ENCODE measurements at places on chromosomes 4 and X.
A peak's percentile ranks its signal among the peaks of the same experiment; 100 is the strongest.

GRCh38 chrX:72079607-72080006 is 52.1 kb downstream of the RTL5 start:
- no peak for DNase-seq

- no peak for DNase-seq
Observed at GRCh38 chrX:47543496-47543895, 17.5 kb upstream of the ARAF start.

- peak; percentile 69 for DNase-seq
Observed at GRCh38 chr4:112031712-112032328, 113.4 kb upstream of the FAM241A start.

DNA sequence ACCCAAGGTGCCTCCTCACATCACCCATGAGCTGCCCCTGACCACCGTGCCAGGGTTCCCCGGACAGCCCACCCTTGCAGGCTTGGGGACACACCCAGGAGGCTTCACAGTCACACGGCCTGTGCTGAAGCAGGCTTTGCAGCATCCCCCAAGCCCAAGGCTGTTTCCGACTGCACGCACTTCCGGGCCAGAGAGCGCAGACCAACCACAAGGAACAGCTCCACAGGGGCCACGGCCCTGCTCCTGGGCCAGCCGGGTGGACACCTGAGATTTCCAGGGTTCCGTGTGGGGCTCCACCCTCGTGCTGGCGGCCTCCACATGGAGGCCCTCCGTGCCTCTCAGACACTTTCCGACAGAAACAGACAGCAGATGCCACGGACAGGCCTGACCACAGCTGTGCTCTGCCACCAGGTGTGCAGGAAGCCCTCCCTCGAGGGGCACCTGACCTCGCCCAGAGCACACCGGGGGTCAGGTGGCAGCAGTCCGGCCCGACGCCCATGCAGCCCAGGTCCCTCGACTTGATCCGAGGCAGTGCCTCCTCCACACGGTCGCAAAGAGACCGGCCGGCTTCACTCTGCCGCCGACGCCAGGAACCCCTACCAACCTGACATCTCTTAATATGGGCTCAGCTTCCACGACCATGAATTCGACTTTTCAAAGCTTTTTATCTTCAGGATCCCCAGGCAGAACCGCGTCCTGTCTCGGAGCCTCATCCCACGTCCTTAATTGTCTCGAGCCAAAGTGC is 8.0 kb downstream of the CTBP1 start:
- DNase-seq, result no peak

DNA sequence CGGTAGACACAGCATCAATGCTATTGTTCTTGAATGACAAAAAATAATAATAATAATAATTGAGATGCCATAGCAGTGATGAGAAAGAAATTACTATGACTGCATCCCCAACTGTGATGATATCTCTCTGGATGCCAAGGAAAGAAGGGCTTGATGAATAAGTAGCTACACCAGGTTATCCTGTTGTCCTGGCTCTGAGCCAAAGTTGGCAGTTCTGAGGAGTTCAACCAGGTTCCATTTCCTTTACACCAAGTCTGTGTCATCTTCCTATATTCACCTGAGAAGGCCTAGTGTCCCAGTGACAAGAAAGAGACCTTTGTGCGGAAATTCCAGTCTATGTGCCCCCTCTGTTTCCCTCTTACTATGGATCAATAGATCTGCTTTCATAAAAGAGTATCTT is 3.4 kb upstream of the MAML3 start:
- no peak for DNase-seq

- no peak for DNase-seq
Observed at GRCh38 chr4:166700592-166700991, 533.7 kb downstream of the SPOCK3 start.

GRCh38 chr4:187668526-187669082 is 327.0 kb upstream of the ZFP42 start:
- DNase-seq, result no peak

DNA sequence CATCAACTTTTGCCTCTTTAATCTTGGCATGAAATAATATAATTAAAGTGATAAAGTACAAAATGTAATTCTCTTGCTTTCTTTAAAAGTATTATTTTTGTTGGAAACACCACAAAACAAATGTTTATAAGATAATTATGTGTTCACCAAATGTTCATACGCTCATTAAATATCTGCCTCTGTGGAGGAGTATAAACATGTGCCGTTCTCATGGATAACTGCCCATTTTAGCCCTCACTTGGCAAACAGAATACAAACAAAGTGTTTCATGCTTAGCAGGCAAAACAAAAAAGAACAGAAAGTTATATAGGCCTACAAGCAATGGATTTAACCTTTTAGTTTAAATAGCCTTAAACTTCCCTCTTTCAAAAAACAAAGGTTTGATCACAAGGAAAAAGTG is 800.5 kb upstream of the DIAPH2 start:
- DNase-seq, result no peak

GRCh38 chrX:6210230-6210629 is 18.4 kb downstream of the NLGN4X start:
- no peak for DNase-seq

- no peak for DNase-seq
Observed at GRCh38 chrX:38474543-38474942, 86.8 kb upstream of the TSPAN7 start.

GRCh38 chr4:28228561-28229491 is 1368.2 kb downstream of the STIM2 start:
- DNase-seq, result peak; percentile 65

GRCh38 chr4:22692736-22693135 is at the start of gene GBA3:
Gene GBA3 (plus strand): TSS chr4:22692937.
- no peak for DNase-seq

- peak; percentile 91 for DNase-seq
Observed at GRCh38 chr4:185219551-185220344, 10.3 kb downstream of the SNX25 start.

DNA sequence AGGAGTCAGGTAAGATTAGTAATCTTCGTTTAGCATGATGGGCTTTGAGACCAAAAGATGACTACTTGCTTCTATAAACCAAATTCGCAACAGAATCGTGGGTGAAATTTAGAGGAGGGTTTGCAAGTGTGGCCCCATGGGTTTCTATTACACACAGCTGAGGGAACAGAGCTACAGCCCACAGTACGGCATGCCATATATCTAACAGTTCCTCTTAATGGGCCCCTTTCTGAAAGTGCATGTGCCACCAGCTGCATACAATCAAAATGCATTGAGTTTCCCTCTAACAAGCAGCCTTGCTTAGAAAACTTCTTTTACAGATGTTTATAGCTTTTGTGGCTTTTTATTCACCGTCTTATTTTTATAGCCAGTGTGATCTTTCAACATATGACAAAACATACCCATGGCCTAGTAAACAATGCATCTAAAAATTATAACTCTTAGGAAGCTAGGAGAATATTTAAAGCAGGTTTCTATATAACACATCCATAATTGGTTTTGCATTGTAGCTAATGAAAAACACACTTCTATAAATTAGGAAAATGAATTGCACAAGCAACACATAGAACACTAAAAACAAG is 202.1 kb downstream of the PRDM5 start:
- no peak for DNase-seq

GRCh38 chr4:151418856-151419255 is 9.9 kb downstream of the FHIP1A start:
- no peak for DNase-seq

GRCh38 chrX:16870862-16871815 is 977 bp upstream of the RBBP7 start:
- DNase-seq, result peak; percentile 19

DNA sequence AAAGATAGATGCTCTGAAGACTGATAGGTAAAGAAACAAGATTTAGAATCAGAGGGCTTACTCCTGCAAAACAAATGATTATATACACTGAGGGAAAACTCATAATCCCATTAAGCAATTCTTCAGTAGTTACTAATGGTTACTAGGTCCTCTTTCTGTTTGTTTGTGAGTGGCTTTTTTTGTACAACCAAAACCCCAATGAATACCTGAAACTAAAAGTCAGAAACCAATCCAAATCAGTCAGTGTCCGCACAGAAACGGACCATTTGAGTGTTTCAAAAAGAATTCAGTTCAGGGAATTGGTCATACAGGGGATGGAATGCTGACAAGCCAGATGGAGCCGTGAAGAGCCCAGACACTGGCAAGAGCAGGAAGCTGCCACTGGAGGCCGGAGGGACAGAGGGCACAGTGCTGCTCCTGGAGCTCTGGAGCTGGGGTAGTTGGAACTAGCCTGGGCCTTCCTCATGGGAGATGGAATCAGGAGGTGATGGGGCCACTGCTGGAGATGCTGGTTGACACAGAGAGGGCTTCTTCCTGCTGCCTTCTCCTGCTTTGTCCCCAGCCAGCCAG is 31.9 kb downstream of the SETD7 start:
- peak; percentile 46 for DNase-seq

DNA sequence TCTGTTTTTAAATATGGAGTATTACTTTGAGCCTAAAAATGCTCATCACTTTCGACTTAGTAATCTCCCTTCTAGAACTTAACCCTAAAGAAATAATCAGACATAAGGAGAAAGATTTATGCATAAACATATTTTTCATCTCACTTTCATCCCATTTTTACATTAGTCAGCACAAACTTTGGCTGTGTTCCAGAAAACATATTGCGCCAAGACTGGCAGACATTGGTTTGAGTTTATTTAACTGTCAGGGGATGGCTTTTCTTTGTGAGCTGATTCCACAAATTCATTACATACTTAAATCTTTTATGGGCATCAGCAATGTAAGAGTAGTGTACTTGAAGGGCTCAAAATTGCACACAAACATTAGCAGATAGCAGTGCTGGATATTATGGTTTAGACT is 23.7 kb downstream of the MAOA start:
- DNase-seq, result no peak

- DNase-seq, result no peak
Observed at GRCh38 chr4:76036855-76037254, 985 bp upstream of the CXCL11 start.

DNA sequence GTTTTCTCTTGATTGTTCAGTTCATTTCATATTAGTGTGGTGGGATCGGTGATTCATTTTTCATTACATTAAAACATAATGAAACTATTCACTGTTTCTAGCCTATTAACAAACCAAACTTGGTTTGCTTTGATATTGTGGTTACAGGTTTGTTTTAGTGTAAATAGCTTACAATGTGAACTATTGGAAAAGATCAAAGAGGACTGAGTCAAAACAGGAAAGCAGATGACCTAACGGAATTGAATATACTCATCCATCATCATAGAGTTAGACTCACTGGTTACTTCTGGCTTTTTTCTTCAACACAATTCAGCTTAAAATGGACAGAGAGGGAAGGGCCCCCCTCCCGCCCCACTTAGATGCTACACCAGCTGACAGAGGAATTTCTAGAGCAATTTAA is 616.2 kb upstream of the AADAT start:
- DNase-seq, result no peak

DNA sequence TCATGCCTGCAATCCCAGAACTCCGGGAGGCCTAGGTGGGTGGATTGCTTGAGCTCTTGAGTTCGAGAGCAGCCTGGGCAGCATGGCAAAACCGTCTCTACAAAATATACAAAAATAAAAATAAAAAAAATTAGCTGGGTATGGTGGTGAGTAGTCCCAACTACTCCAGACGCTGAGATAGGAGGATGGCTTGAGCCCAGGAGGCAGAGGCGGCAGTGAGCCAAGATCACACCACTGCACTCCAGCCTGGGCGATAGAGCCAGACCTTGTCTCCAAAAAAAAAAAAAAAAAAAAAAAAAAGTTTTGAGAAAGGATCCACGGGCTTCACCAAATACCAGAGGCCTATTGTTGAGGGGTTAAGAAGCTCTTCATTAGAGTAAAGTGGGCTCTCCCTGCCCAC is 8.0 kb downstream of the SUPT20HL2 start:
- no peak for DNase-seq

- DNase-seq, result peak; percentile 7
Observed at GRCh38 chrX:106619797-106620196, 8.0 kb downstream of the RADX start.

GRCh38 chr4:140893939-140894338 is 137.8 kb upstream of the TBC1D9 start:
- DNase-seq, result peak; percentile 92

DNA sequence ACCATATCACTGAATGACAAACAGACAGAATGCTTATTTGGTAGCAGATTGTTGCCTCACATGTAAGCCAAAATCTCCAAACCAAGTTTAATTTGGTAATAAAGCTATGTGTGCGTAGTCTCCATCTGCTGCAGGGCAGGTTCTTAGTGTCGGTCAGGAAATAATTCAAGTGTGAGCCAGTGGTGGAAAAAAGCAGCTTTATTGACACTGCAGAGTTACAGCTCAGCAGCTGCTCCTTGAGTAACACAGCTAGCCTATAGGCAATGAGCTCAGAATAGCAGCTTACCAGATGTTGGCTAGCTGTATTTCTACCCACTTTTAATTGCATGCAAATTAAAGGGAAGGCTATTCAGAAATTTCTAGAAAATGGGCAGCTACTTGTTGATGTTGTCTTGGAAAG is 757.8 kb upstream of the HS3ST1 start:
- no peak for DNase-seq

GRCh38 chr4:77104791-77105540 is 29.2 kb upstream of the CCNI start:
- DNase-seq, result peak; percentile 61

DNA sequence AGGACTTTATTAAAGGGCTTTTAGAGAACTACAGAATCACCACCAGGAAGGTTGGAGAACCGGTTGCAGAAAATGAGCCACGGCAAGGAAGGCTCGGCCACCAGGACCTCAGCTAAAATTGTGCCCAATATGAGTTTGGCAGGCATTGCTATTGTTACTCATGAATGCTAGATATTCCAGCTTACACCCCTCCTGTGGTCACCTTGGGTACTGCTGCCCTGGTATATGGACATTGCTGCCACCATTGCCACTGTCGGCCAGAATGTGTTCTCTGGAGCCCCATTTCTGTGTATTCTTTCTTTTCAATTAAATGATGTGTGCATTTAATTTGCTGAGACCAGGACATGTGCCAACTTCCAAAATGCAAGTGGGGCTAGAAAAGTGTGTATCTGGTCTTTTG is 626.7 kb upstream of the BOD1L1 start:
- DNase-seq, result peak; percentile 34

GRCh38 chr4:815464-816146 is 10.3 kb downstream of the CPLX1 start:
- DNase-seq, result no peak

DNA sequence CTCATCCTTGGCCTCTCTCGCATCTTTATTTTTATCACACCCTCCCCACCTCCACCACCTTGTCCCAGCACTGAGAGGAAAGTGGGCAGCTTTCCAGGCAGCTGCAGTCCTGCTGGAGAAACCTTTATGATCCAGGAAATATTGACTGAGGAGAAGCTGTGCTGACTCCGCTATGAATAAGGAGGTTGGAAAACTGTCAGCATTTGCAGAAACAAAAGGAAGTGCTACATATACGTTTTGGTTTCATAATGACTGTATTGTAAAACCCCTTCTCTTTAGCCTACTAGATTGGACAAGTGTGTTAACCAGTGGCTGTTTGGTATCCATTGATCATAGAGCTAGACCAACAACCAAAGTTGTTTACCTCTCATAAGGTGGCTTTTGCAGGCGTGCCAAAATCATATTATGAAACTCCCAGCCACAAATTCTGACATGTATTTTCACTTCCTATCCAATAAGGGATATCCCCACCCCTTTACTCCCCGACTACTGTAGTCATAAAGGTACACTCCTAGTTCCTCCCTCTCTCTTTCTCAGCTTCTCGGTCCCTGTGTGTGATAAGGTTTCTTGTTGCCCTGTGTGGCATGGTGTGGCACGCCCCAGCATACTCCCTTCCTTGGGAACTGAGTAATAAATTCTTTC is 88.4 kb downstream of the GPR143 start:
- DNase-seq, result no peak
